ENCODE measurements at places on chromosomes 2 and 18.

DNA sequence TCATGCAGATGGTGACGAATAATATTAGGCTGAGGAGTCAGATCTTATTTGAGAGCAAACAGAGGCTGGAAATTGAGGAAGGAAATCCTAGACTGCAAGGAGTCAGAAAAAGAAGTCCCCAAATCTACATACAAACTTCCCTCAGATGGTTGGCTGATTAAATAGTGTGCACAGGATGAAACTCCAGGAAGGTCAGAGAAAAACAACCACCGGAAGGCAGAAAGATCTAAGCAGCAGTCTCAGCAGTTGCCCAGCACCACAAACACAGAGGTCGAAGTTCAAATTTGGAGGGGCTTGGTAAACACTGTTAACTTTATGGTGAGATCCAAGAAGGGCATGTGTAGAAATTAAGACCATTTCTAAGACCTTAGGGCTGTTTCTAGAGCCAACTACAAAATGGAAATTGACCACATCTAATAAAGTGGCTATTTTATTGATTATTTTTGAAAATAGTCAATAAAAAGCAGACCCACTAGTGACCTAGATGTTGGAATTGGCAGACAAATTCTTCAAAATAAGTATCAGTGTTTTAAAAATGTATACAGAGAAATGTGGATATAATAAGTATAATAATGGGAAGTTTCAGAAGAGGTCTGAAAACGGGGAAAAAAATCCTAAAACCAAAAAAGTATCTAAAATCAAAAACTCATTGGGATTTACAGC is 134.8 kb downstream of the GALNT1 start:
- DNase-seq, result no peak

DNA sequence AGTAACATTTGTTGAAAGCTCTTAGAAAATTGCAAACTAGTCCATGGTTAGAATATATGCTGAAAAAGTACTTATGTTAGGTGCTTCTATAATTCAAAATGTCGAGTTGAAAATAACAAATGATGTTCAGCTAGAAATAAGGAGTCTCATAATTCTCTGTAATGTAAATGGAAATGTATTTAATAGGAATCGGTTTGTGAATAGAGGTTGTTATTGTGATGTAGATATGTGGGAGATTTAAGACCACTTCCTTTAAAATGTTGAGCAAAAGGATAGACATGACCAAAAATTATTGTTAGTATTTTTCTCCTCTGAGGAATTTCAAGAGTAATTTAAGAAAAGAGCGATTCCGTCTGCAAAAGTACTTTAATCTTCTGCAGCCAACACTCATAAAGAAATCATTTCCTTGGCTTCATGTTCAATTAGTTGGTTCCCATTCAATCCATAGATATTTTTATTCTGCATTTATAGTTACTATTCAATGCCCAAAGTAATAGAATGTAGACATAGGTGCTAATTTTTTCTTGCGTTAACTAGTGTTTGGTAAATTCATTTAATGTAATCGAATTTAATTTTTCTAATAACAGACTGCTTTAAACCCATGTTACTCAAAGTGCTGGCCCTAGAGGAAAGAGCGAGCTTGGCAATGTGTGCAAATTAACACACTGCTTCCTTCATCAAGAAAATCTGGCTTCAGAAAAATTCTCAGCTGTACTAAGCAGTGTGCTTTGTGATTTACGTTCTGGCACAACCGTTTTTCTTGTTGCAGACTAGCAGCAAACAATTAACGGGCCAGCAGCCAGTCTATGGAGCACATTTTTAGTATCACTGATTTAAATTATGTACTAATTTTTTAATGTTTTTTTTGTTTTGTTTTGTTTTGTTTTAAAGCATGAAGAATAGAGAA is 32.2 kb downstream of the FN1 start:
- no peak for DNase-seq

- no peak for DNase-seq
Observed at GRCh38 chr2:174343343-174343622, 8.5 kb downstream of the SP9 start.

DNA sequence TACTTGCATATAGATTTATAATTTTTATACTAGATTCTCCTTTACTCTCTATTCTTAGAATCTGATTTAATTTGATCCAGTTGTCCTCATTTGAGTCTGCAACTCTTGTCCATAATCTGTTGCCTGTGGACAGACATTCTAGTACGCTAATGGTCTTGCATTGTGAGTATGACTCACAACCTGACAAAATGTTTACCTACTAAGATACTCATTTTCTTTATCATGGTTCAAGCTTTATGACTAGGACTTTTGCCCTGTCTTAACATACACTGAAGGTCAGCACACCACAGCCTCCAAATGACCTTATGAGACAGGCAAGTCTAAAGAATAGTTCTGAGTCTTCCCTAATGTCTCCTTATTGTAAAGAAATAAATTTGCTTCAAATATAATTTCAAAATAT is 142.3 kb upstream of the CDH7 start:
- DNase-seq, result no peak

DNA sequence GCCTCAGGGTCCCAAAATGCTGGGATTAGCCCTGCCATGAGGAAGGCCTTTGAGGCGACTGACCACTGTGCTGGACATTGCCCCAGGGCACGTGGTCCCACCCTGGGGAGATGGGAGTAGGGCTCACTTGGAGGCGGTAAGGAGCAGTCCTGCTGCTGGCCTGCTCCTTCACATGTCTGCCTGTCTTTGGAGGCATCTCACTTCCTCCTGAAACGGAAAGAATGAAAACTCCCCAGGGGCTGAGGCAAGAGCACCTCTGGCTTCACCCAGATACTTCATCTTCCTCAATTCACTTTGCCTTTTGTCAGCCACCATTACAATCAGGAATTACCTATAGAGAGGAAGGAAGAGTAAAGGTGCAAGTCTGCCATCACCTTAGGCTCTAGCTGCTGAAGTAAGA is 59.9 kb upstream of the GATA6 start:
- DNase-seq, result peak; percentile 64

GRCh38 chr18:10336749-10337350 is 117.6 kb upstream of the APCDD1 start:
- no peak for DNase-seq

GRCh38 chr2:203586696-203587095 is 51.6 kb upstream of the RAPH1 start:
- DNase-seq, result no peak

GRCh38 chr2:221973902-221974301 is 324.9 kb downstream of the PAX3 start:
- DNase-seq, result no peak

- no peak for DNase-seq
Observed at GRCh38 chr18:60050821-60051220, 151.0 kb downstream of the PMAIP1 start.

DNA sequence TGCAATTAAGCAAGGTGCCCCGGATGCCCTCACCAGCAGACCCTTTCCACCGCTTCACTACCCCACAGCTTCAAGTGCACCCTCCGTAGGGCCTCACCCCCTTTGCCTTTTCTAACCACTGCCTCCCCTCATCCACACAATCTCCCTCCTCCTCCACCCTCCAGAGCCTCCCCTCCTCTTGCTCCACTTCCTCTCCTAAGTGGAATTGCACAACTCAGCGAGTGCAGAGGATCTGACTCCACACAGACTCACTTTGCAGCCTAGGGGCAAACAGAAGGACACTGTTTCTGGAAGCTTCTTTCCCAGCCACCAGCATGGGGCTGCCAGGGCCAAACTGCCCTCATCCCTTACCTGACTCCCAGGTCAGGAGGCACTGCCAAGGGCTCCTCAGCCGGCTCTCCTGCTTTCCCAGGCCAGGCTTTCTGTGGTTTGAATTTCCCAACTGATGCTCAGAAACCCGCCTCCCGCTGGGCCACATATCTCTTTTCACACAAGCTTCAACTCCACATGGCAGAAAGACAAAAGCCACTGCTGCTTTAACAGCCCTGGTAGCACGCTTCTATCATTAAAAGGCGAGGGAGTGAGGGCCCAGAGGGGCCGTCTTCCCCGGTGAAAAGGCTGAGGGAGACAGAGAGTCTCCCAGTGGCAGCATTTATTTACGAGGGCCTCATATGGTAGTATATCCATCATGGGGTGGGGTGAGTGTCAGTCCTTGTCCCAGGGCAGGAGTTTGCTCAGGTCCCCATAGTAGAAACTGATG is 74.7 kb upstream of the MGAT4A start:
- peak; percentile 96 for DNase-seq

DNA sequence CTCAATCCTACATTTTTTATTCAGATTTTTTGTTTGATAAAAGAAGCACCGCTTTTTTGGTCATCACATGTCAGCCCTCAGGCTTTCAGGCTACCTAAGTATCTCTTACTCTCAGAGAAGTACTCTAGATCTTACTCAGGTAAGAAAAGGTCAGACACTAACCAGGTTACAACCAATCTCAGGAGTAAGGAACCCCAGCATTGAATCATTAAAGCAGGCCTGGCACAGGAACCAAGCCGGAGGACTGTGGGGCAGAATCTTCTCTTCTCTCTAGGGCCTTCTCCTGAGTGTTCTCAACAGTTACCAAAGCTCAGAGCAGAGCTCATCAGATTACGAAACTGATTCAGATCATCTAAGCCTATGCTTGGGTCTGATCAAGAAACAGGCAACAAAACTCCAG is 28.2 kb downstream of the RBMS1 start:
- DNase-seq, result no peak

DNA sequence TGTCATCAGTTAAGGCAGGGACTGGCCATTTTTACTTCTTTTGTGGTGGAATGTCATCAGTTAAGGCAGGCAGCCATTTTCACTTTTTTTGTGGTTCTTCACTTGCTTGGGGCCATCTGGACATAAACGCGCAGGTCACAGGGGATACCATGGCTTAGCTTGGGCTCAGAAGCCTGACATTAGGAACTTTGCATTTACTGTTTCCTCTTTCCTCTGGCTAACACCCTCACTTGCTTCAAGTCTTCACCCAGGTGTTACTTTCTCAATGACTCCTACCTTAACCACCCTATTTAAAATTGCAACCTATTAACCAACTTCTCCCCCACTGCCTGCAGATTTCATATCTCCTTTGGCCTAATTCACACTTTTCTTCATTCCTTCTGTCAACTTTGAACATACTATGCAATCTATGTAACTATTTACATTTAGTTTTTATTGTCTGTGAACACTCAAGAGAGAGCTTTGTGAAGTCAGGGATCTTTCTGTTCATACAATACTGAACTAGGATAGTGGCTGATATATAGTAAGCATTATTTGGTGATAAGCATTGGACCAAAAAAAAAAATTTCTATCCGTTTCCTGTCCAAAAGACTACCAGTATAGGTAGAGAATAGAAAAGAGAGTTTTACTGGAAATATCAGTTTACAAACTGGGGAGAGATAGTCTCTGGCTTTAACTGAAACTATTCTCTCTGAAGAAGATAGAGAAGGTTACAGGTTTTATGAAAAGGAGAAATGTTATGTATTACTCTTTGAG is 600.1 kb upstream of the ZNF804A start:
- DNase-seq, result no peak

DNA sequence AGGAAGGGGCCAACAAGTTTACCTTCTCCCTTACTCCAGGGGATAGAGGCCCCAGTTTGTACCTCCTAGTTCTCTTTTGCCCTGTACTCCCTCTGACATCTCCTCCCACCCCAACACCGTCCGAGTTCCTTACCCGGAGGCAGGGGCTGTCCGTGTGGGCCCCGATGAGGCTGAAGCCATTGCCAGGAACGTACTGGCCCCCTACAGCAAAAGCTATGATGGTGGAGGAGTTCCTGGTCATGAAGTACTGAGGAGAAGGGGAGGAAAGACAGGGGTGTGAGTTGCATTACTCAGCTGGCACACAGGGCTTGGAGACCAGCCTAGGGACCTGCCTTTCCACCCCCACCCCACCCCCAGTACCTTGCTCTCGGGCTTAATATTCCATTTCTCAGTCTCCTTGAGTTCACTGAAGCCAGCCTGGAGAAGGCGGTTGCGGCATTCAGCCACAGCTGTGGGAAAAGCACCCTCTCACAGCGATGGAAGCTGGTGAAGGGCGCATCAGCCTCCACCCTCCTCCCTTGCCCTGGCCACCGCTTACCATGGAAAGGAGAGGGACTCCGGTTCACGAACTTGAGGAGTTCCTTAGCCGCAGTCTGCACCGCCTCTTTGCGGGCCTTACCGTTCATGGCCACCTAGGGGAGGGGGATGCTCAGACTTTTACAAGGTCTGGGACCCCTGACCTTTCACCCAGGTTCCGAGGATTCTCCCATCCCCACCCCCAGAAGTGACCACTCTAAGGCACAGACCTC is 1.0 kb downstream of the DNPEP start:
- DNase-seq, result no peak

DNA sequence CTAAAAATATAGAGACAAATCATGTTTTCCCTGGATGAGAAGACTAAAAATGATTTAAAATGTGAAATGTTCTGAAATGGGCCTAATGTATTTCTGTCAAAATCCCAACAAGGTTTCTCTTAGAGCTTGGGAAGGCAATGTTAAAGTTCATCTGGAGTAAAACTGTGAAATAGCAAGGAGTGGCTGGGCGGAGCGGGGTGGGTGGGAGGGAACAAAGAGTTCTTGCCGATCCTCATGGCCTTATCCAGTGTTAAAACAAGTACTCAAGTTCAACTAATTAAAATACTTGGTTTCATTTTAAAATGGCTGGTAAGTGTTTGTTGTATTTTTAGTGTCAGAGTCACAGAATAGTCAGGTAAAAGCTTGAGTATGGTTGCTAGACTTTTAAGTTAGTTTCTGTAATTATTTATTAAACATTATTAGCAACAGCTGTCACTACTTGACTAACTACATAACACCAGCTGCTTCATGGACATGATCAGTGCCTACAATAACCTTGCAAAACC is 87.3 kb downstream of the RTN4 start:
- DNase-seq, result no peak

DNA sequence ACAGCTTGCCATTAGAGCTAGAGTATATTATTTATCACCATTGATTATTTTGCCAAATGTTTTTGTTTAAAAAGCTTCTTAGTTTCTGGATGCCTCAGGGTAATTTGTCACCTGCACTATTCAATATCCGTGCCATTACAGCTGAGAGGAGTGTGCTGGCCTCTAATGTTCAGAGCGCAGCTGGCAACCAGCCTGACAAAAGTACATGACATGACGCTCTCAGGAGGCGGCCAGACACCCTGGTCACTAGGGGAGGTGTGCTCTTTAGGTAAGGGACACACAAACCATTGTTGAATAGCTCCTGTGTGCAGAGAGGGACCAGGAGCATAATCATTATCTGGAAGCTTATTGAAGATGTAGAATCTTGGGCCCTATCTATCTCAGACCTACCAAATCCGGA is 20.3 kb downstream of the LIMS1 start:
- no peak for DNase-seq

DNA sequence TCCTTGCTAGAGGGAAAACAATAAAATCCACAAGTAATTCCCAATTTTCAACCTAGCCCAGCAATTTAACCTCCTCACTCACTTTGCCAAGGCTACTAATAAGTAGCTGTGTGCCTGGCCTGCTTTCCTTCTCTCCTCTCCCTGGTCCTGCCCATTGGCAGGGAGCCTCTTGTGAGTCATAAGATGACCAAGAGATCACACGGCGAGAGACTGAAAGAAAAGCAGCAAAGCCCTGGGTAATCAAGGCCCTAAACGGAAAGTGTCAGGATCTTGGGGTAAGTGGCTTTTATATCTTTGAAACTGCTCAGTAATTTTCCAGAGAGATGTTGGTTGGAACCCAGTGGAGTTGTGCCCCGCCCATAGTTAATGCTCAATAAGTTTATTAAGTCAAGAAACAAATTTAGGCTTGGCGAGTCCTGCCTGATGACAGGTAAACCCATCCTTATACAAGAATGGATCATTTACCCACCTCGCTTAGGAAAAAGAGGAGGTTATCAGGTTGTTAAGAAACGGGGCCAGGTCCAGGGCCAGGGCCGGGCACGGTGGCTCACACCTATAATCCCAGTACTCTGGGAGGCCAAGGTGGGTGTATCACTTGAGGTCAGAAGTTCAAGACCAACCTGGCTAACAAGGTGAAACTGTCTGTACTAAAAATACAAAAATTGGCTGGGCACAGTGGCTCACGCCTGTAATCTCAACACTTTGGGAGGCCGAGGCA is 10.0 kb upstream of the ADAM17 start:
- DNase-seq, result no peak
